Stimulated activated CD8-positive, alpha-beta memory T cell treated with anti-CD3 and anti-CD28 coated beads, Interleukin-7, amount 100 ng/mL, for 1 hour (primary cell): ENCODE measurements at places on chromosomes 2 and 18.

DNA sequence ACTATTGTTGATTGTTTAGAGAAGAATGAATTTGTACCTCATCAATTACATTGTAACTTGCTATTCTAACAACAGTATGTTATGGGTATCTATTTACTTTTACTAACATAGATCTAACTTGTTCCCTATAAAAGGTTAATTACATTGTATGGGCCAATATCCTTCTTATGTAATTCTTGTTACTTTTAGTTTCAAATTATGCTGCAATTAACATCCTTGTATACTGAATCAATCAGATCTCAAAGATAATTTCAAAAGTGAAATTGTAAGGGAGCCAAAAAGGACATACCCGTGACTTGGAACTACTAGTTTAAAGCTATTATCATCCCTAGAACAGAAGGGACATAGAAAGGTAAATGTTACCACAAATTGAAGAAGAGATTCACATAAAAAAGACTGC, 79.9 kb upstream of the RIT2 start:
- no peak for DNase-seq

- DNase-seq = no peak
Observed at GRCh38 chr2:182649316-182649715, 66.7 kb upstream of the DNAJC10 start.

DNA sequence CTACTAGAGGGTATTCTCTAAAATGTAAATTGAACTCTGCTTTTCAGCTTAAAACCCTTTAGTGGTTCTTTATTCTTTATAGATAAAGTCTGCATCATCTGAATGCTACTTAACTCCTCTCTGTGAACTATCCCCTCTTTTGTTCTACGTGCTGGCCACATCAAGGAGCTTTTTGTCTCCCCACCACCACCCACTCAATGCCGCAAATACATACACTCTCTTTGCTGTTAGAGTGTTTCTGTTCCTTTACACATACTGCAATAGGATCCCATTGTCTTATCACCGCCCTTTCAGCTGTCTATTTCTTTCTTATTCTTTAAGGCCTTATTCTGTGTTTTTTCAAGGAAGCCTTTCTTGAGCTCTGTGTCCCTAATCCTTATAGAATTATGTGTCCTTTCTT, 83.3 kb downstream of the EML4 start:
- no peak for DNase-seq

GRCh38 chr2:46850742-46851141, 64.9 kb downstream of the MCFD2 start:
- DNase-seq = no peak

DNA sequence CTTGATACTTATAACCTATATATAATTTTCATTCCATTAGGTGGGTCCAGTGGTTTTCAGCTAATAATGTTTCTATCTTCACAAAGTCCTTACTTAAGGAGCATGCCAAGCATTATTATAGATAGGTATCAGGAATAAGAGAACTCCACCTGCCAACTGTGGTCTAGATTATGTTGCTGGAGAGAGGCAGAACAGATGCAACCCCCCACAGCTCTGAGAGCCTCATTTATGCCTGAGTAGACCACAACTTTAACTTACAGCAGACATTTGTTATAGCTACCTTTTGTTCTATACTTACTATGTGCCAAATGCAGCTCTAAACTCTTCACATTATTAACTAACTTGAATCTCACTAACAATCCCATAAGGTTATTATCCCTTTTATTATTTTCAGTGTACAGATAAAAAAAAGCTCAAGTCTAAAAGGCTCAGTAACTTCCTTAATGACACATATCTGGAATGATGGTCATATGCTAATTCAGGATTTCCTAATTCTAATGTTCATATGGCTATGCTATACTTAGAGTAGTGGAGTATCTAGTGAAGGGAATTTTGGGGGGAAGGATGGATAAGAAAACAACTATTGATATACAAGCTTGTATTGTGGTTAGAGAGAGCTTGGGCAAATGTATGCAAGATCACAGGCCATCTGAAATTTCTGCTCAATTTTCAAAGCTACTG, 119.1 kb upstream of the RND3 start:
- no peak for DNase-seq

DNA sequence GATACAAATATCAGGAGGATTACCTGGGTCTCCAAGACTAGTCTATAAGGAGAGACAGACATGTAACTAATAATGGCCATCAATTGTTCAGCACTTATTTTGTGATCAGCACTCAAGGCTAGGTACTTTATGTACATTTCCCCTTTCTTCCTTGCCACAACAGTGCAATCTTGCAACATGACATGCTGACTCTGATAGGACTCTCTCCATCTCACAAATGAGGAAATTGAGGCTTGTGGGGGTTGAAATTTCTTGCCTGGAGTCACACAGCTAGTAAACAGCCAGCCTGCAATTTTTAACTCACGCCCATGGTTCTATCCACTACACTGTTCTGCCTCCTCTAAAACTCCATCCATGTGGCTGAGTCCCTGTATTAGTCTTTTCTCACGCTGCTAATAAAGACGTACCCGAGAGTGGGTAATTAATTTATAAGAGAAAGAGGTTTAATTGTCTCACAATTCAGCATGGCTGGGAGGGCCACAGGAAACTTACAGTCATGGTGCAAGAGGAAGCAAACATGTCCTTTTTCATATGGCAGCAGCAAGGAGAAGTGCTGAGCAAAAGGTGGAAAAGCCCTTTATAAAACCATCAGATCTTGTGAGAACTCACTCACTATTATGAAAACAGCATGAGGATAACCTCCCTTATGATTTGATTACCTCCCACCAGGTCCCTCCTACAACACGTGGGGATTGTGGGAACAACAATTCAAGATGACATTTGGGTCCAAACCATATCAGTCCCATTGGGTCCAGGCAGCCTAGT, 302.4 kb downstream of the PLCL1 start:
- no peak for DNase-seq

DNA sequence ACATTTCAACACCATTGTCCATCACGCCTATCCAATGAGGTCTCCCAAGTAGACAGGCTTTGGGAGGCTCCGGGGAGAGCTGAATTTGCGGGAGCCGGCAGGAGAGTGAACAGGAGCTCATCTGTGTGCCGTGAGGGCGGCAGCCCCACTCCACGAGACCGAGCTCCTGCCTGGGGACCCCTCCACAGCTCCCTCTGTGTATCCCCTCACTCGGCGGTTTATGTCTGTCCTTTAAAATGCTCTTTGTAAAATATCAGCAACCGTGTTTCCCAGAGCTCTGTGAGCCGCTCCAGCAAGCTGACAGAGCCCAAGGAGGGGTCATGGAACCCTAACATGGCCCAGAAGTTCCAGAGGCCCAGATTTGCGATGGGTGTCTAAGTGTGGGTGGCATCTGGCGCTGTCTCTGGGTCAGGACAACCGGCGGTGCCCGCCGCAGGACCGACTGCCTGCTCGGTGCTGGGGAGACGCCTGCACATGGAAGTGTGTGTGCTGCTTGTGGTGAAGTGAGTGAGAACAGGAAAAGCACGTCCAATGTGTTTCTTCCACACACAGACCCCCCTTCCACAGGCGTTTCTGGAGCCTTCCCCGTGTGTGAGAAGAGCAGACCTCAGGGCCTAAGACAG, 34.8 kb downstream of the SLC66A2 start:
- DNase-seq = no peak

DNA sequence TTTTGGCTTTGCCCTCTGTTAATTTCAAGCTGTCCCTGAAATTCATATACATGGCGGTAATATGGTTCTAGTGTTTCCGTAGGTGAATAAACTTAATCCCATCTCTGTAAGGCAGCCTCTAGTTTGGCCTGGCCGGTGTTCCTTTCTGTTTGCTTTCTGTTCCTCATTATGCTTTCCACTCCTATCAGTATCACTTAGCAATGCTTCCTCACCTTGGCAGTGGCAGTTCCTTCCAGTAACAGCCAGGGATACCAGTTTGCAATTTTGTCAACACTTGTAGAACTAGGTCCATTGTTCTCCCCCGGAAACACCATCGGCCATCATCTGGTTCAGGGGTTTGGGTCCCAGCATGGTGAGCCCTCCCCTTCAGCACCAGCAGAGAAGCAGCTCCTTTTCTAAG, 18.2 kb upstream of the TNP1 start:
- no peak for DNase-seq

- no peak for DNase-seq
Observed at GRCh38 chr18:32391126-32391525, 79.6 kb downstream of the GAREM1 start.

DNA sequence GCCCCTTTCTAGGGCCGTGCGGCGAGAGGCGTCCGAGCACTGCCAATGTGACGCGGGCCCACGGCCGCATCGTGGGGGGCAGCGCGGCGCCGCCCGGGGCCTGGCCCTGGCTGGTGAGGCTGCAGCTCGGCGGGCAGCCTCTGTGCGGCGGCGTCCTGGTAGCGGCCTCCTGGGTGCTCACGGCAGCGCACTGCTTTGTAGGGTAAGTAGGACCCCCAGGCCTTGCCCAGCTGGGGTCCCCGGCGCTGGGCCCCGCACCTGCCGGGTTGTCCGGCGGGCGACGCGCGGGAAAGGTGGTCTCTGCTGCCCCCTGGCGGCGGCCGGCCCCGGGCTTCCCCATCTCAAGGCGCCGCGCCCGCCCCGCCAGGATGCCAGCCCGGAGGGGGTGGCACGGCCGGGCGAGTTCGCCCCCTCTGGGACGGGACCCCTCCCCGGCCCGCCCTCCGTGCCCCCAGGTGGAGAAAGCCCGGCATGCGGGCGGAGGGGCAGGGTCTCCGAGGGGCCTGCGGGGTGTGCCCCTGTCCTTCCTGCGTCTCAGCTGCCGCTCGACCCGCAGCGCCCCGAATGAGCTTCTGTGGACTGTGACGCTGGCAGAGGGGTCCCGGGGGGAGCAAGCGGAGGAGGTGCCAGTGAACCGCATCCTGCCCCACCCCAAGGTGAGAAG, 1.9 kb downstream of the PRSS56 start:
- DNase-seq = peak; percentile 32

GRCh38 chr18:8001711-8002301, 434.7 kb downstream of the PTPRM start:
- no peak for DNase-seq

GRCh38 chr2:16687955-16688354, 22.3 kb upstream of the CYRIA start:
- DNase-seq = no peak

GRCh38 chr2:175003875-175004729, 1.1 kb downstream of the CHN1 start:
- DNase-seq = no peak

- no peak for DNase-seq
Observed at GRCh38 chr2:168189835-168190569, 57.4 kb downstream of the STK39 start.

DNA sequence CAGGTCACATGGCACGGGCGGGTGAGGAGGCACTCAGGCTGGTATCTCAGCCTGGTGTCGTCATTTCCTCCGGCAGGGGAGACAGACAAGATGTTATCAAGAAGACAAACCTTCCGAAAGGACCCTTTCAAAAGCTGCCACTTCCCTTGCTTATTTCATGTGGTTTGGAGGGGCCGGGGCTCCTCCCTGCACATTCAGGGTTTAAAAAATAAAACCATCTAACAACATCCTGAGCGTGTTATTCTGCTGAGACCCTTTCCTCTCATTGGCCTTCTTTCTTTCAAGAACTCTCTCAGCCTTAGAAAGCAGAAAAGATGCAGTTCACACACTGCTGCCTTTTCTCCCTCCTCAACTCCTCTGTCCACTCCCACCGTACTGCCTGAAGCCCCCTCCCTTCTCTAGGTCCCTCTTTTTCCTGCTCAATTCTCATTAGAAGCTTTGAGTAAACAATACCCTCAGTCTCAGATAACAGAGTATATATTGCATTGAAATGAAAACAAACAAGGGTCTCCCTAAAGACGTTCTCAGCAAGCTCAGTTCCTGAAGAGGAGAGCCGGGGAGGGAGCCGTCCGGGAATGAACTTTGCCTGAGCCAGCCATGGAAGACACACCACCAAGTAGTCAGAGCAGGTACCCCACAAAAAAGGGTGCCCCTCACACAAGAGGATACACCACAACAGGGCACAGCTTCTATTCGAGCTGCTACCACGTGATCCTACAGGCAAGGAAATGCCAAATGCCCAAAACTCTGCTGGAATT, 9.7 kb downstream of the SMAD7 start:
- DNase-seq = peak; percentile 66

- DNase-seq = no peak
Observed at GRCh38 chr2:16218625-16219024, 278.3 kb downstream of the MYCN start.

DNA sequence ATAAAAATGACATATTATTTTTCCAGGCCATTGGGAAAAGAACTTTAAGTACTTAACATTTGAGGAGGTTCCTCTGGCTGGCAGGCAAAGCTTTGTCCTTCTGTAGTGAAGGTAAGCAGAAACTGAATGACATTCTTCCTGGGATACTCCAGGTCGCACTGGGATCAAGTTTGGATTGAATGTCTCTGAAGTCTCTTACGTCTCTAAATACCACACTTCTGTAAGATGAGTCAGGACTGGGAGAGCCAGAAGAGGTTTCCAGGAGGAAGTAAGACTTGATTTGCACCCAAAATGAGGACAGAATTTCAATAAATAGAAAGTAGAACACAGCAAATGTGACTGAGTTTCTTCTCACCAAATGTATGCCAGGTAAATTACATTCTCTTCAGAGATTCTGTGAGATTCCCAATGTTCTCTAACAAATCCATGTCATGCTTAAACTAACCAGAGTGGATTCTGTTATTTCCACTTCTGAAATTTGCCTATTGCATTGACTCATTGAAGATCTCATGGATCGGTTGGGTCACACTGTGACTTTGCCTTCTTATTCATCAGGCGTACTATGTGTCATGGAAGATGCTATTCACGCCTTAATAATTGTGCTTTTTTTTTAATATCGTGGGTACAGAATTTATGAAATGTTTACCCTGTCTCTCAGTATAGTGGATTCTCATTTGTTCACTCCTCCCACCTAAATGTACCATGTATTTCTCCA, 25.5 kb upstream of the VIT start:
- no peak for DNase-seq
